ENCODE measurements at places on chromosomes 4 and X.

DNA sequence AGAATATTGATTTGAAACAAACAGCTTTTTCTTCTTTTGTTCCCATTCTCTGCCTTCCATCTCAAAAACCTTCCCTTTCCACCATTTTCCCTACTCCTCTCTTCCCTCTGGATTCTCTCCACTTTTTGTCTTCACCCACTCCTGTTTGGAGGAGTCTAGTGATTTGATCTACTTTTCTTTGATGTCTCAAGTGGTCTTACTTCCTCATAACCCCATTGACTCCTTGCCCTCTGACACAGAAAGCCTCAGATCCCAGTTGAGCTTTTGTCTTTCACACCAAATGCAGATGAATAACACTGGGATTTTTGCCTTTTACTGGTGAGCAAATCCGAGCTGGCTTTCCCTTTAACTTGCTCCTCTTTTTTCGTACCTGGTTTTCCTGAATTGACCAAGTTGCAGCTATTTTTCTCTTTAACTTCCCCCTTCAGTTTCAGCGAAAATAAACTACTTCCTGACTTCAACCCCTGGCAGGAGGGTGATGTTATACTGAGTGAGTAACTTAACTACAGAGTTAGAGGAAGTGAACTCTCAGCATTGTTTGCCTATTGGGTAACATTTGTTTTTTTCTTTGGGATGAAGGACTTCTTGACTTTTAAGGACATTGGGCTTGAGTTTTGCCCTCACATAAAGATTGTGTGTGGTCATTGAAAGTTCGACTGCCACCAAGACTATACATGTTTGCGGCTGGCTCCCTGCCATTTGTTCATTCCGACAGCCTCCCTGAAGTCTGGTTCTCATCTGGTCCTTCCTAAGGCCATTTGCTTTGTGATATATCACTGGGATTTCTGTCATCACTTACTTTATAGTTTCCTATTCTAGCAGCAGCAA lies 392.8 kb upstream of the NR3C2 start:
- no peak for DNase-seq

- no peak for DNase-seq
These were observed 46.0 kb downstream of the UGT2A3 start for GRCh38 chr4:68905598-68905938.

GRCh38 chrX:42420426-42420825 lies 357.5 kb downstream of the PPP1R2C start:
- DNase-seq, result no peak

DNA sequence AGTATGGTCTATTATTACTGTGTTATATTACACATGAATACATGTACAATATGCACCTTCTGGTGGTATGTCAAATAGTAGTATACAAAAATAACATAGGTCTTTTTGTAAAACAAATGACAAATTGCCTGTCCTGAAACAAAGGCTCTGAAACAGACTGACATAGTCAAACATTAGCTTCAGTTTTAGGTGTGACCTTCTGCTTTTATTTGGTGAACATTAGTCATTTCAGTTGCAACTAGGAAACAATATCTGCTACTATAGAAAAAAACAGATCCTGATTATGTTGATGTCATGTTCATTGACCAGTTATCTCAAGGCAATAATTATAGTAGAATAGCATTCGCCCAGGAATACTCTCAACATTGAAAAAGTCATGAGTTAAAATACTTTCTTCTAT lies 123.0 kb downstream of the CHRNA9 start:
- DNase-seq, result no peak

DNA sequence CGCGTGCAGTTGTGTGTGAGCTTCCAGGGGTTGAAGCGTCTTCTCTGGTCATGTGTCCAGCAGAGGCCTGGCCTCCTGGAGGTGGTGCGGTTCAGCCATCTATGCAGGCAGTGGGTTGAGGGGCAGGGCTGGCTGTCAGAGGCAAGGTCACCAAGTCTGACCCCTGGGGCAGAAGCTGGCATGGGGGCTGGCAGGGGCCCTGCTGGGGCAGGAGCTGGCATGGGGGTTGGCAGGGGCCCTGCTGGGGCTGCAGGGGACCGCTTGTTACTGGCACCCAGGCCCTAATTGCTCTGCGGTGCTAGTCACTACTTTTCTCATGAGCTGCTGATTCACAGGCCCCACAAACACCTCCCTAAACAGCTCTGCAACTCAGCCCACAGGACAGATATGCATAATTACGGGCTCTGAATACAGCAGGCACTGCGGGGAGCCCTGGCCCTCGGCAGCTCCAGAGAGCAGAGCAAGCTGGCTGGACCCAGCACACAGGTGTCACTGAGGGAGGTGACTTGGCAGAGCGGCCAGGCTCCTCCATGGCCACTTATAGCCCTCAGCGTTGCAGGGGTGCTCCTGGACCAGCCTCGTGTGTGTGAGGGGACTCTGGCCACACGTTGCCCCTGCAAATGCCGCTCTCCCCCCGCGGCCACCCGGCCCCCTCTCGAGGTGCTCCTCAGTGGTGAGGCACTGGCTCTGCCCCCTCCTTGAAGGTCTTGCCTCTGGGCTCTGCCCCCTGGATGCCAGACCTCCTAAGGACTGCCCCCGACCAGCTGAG lies 32.7 kb downstream of the CPLX1 start:
- DNase-seq, result peak; percentile 33

- DNase-seq, result no peak
These were observed 37.3 kb upstream of the STAG2 start for GRCh38 chrX:123924186-123924585.

- DNase-seq, result no peak
These were observed 269.4 kb upstream of the FAT4 start for GRCh38 chr4:125045311-125045710.

GRCh38 chr4:106306561-106306960 lies 9.4 kb downstream of the TBCK start:
- no peak for DNase-seq

- DNase-seq, result peak; percentile 4
These were observed 23.5 kb downstream of the OTC start for GRCh38 chrX:38375891-38376290.

GRCh38 chr4:177484613-177485021 lies 42.4 kb upstream of the AGA start:
- peak; percentile 22 for DNase-seq

DNA sequence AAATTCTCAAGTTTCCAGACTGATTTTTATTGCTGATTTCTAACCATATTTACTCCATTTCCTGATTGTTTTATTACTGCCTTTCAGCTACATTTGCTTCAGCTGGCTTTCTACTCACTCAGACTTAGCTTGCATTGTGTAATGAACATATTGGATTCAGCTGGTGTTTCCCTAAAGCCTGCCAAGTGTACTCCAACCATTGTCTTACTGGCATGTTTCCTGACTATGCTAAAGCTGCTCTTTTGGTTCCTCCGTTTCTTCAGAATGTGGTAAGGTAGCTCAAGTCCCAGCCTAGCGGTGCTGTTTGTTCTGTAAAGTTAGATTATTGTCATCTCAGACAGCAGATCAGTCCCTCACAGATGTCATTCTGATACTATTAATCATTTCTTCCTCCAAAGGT lies 53.1 kb upstream of the GLRA2 start:
- no peak for DNase-seq

DNA sequence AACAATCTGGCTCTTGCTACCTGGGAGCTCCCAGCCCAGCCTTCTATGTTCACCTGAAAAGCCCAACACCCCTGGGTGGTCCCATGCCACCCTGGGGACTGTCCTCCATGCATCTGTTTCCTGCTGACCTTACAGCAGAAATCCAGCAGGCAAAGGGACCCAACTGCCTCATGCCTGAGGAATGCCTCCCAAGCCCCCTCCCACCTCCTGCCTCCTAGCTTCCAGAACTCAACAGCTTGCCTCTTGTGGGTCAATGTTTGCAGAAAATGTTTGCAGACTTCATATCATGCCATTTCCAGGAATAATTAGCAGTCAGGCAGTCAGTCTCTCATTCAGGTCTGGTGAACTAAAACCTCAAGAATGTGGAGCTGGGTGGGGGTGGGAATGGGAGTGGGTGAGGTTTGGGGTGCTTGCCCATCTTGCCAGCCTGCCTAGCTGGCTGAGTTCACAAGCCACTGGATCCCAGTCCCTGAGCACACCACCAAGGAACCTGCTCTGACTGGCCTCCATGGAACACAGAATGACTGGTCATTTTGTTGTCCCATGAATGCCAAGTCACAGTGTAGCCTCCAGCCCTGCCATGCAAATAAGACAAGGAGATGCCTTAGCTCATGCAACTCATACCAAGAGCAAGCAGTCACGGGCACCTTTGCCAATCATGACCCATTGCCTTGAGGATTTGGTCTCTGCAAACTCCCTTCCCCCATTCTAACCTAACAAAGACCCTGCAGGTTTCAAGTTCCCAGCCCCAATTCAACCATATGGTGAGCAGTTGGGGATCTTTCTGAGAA lies 12.1 kb upstream of the PLAC1 start:
- DNase-seq, result peak; percentile 63

GRCh38 chr4:183287309-183287659 lies 32.8 kb downstream of the CLDN22 start:
- DNase-seq, result no peak

DNA sequence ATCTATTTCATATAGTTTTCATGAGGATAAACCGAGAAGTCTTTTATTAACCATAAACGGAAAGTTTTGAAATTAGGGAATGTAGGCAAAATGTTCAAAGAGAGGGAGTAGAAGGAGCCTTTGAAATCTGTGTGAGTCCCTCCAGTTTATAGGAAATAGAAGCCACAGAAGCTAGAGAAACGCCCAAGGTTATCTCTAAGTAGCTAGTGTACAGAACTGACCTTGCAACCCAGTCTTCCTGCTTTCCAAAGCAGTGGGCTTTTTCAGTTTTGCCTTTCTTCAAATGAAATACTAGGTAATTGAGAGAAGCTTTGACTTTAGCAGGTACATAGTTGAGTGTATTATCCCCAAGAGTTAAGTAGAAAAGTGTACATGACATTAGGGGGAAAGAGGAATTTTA lies 39.4 kb downstream of the STIM2 start:
- DNase-seq, result no peak

- DNase-seq, result no peak
These were observed 13.8 kb downstream of the GRXCR1 start for GRCh38 chr4:42906341-42906740.

DNA sequence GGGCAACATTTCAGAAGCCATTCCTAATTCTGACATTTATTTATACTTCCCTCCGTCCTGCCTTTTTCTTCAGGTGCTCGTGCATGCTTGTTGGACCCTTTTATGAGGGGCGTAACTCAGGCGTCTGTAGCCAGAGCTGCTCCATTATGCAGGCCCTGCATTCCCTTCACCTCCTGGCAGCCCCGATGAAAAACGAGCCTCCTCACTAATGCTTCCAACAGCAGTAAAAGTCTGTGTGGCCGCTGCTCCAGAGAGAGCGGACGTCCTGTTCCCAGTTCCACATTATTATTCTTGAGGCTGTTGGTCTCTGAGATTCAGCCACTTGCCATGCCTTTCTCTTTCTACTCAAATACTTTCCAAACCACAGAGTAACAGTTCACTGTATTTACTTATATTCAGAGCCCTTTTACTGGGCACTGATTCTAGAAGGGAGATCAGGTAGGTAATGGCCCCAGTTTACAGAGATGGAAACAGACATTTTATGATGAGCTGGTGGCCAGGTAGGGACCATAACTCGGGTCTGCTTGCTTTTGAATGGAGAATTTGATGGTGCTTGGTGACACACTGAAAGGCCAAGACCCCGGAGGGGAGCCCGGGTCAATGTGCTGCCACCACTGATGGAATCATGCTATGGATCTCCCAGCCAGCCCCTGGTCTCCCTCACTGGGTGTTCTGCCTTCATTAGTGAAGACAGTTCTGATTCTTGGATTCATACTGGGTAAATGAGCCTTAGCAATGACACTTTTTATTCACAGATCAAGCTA lies 101.0 kb downstream of the GATB start:
- no peak for DNase-seq

GRCh38 chr4:27129871-27130366 lies 269.3 kb downstream of the STIM2 start:
- no peak for DNase-seq

DNA sequence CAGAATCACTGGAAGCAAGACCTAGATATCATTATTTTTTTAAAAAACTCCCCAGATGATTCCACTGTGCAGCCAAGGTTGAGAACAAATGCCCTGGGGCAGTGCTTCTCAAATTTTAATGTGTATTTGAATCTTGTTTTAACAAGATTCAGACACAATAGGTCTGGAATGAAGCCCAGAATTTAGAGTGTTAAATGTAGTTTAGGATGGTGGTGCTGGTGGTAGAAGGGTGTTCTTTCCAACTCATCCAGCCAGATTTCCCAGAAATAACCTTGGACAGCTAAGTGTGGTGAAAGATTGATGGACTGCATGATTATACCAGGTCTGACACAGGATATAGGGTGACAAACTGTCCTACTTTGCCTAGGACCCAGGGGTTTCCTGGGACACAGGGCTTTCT lies 120.1 kb upstream of the MED14 start:
- no peak for DNase-seq

- peak; percentile 63 for DNase-seq
These were observed at the start of gene KLF8 for GRCh38 chrX:56232221-56233082. Gene KLF8, plus strand, starts transcription at chrX:56232356. Its CDS starts 979 bp downstream, at chrX:56233335.

GRCh38 chr4:81442484-81443085 lies 29.1 kb downstream of the RASGEF1B start:
- DNase-seq, result no peak

Data from Daoy (cell line).